A172 (cell line): ENCODE measurements at places on chromosomes 11 and 22. TPM values are rescaled to one million over a fixed set of nuclear protein-coding genes. Genes with fewer than 3 reads are reported as not detected.
A peak's percentile ranks its signal among the peaks of the same experiment; 100 is the strongest.

DNA sequence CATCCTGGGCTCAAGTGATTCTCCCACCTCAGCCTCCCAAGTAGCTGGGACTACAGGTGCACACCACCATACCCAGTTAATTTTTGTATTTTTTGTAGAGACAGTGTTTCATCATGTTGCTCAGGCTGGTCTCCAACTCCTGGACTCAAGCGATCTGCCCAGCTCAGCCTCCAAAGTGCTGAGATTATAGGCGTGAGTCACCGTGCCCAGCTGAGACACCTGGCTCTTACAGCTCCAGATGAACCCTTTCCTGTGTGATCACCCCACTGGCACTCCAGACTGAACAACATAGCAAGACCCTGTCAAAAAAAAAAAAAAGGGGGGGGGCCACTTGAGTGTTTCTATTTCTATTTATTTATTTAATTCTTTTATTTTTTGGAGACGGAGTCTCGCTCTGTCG, 1.0 kb upstream of the ADSL start:
- DNase-seq = peak; percentile 46

DNA sequence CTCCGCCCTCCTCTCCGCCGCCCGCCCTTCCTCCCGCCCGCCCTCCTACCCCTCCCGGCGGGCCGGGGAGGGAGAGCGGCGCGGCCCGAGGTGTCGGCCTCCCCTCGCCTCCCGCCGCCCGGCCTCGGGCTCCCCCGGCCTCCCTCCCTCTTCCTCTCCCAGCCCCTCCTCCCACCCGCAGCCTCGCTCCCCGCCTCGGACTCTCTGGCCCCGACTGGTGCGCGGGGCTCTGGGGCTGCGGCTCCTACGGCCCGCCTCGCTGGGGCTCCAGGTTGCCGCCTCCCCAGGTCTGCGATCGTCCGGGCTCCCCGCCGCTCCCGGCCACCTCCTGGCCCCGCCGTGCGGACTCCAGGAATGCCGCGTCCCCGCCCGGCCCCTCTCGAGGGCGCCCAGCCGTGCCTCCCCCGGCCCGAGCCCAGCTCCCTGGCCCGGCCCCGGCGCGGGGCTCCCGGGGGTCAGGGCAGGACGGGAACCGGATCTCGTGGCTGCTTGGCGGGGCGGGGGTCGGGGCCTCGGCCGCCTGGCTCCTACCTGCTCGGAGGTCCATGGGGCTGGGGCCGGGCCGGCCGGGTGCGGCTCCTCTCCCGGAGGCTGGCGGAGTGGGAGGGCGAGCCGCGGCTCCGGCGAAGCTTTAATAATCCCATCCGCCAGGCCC, at the start of gene CLCF1:
Gene CLCF1, minus strand, starts transcription at position 606 of the 655 bp plus-strand sequence. Its CDS starts 59 bp downstream, at position 547.
- no peak for DNase-seq

DNA sequence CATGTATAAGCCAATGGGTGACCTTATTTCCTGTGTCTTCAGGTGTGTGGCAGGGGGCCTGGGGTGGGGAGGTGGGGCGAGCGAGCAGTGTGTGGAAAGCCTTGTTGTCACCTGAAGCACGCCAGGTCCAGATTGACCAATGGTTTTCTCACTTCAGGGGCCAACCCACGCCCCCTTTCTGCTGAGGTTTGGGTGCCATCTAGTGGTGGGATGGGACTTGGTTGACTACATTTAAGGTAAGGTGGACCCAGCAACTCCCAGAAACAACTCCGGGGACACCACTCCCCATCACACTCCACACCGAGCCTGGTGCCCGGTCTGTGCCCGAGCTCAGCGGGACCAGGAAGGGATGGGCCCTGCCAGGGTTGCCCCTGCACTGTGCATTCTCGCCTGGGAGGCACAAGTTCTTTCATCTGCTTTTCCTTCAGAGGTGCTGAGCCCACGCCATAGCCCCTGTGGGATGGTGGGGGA, 40.0 kb downstream of the TPCN2 start:
- DNase-seq = peak; percentile 80

- DNase-seq = no peak
Measured at GRCh38 chr11:13767471-13767870, 99.0 kb downstream of the FAR1 start.

CSF2RB gene
- total RNA-seq = 0.02 TPM in 1 of 2 replicates, not detected in the other
